CD4-positive, alpha-beta memory T cell (primary cell): ENCODE measurements at places on chromosomes 12 and 14.

- DNase-seq: no peak
- H3K27ac ChIP-seq: no peak overlapping the region
- no peak overlapping the region for H3K4me3 ChIP-seq
- H3K4me1 ChIP-seq: no peaks in the 10 kb centered on the region
These were observed 175.8 kb downstream of the TTC8 start for GRCh38 chr14:89000007-89000942.

DNA sequence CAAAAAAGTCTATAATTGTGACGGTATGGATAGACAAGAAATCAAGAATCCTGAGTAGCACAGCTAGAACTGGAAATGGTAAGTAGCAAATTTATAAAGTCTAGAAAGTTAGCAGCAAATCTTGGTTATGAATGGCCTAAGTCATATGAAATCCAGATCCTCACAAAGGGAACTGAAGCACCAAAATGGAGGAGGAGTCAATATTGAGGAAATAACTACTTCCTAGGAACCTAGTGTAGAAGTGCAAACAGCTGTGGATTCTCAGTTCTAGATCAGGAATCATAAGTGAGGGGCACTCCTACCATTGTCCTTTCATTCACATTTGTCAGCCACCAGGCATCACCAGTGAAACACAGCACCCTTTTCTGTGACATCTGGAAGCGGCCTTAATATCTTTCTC lies 202.2 kb upstream of the DCN start:
- H3K27ac ChIP-seq: no peak overlapping the region
- DNase-seq: no peak
- no peaks in the 10 kb centered on the region for H3K27me3 ChIP-seq

- no peaks in the 10 kb centered on the region for H3K4me1 ChIP-seq
- H3K4me3 ChIP-seq: no peak overlapping the region
- no peak overlapping the region for H3K27ac ChIP-seq
- no peaks in the 10 kb centered on the region for H3K27me3 ChIP-seq
These were observed 8.4 kb downstream of the GPRC5A start for GRCh38 chr12:12899530-12900380.

GRCh38 chr14:25381498-25381897 lies 331.6 kb upstream of the STXBP6 start:
- H3K4me3 ChIP-seq: no peak overlapping the region
- no peaks in the 10 kb centered on the region for H3K27me3 ChIP-seq
- DNase-seq: no peak
- no peaks in the 10 kb centered on the region for H3K4me1 ChIP-seq
- no peaks in the 10 kb centered on the region for H3K36me3 ChIP-seq
- H3K27ac ChIP-seq: no peak overlapping the region

GRCh38 chr14:101813833-101814232 lies 52.3 kb downstream of the PPP2R5C start:
- H3K27ac ChIP-seq: peak overlapping the region; percentile 98
- H3K27me3 ChIP-seq: no peaks in the 10 kb centered on the region
- no peaks in the 10 kb centered on the region for H3K36me3 ChIP-seq
- peaks cover 77% of the 10 kb centered on the region for H3K4me1 ChIP-seq

GRCh38 chr12:89160716-89161123 lies 191.6 kb downstream of the DUSP6 start:
- H3K27me3 ChIP-seq: no peaks in the 10 kb centered on the region
- H3K4me3 ChIP-seq: no peak overlapping the region
- no peaks in the 10 kb centered on the region for H3K36me3 ChIP-seq
- no peak overlapping the region for H3K27ac ChIP-seq

DNA sequence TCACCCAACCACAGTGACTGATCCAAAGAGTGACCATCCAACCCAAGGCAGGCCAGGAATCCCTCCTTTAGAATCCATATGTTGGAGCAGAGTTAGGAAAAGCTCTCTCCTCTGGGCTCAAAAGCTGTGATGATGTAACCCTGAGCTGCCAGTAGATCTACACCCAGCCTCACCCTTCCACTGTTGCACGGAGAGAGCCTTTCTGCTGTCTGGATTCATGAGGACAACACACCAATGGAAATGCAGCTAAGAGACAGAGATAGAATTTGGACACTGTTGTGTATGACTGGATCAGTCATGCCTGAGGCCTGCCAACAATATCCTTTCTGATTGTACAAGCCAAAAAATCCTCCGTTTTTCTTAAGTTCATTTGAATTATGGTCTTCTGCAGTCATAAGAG lies 4.4 kb upstream of the OR6J1 start:
- H3K27me3 ChIP-seq: no peaks in the 10 kb centered on the region
- no peaks in the 10 kb centered on the region for H3K36me3 ChIP-seq
- H3K4me1 ChIP-seq: no peaks in the 10 kb centered on the region
- H3K4me3 ChIP-seq: no peak overlapping the region

DNA sequence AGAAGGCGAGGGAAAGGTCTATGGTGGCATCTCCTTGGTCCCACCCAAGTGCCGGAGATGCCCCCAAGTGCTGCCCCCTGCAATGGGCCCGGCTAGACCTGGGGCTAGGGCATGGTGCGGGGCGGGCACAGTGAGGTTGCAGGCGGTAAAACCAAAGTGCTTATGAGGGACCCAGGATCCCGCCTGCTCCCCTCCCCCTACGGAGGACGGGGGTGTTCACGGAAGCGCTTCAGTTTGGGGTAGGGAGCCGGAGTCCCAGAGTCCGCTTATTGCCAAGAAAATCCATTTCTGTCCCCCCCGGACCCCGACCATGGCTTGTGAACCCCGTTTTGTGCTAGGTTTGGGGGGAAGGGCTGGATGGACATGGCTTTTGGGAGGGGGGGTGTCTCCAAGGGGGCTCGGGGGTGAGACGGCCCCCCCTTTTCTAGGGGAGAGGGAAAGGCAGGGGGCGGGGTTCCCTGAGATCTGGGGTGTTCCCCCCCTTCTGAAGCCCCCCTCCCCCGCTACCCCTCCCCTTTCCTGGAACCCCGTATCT lies 5.4 kb upstream of the GPR84 start:
- no peak overlapping the region for H3K4me3 ChIP-seq
- no peaks in the 10 kb centered on the region for H3K36me3 ChIP-seq
- no peaks in the 10 kb centered on the region for H3K27me3 ChIP-seq

DNA sequence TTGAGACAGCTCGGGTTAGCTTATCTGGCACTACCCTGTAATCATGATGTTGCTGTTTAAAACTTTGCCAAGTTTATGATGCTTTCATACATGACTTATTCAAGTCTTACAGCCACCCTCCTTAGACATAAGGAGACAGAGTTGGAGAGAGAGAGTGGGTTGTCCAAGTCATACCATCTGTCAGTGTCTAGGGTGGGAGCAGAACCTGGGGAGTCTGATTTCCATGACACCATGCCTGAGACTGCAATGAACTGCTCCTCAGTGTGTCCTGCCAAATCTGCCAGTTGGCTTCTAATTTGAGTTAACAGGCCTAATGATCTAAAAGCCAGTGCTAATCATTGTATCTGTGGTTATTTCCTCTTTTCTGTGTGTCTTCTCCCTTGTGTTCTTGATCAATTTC lies 43.7 kb upstream of the PHC1 start:
- no peaks in the 10 kb centered on the region for H3K27me3 ChIP-seq
- H3K36me3 ChIP-seq: no peaks in the 10 kb centered on the region
- H3K27ac ChIP-seq: no peak overlapping the region
- H3K4me1 ChIP-seq: no peaks in the 10 kb centered on the region

- H3K36me3 ChIP-seq: no peaks in the 10 kb centered on the region
- no peak overlapping the region for H3K27ac ChIP-seq
- no peaks in the 10 kb centered on the region for H3K4me1 ChIP-seq
- no peak overlapping the region for H3K4me3 ChIP-seq
- no peak for DNase-seq
These were observed 5.9 kb upstream of the GSC start for GRCh38 chr14:94775871-94776210.

GRCh38 chr14:54727929-54728328 lies 161.0 kb downstream of the SAMD4A start:
- no peaks in the 10 kb centered on the region for H3K27me3 ChIP-seq
- H3K27ac ChIP-seq: no peak overlapping the region
- no peak overlapping the region for H3K4me3 ChIP-seq
- H3K4me1 ChIP-seq: peaks cover 16% of the 10 kb centered on the region
- H3K36me3 ChIP-seq: no peaks in the 10 kb centered on the region

DNA sequence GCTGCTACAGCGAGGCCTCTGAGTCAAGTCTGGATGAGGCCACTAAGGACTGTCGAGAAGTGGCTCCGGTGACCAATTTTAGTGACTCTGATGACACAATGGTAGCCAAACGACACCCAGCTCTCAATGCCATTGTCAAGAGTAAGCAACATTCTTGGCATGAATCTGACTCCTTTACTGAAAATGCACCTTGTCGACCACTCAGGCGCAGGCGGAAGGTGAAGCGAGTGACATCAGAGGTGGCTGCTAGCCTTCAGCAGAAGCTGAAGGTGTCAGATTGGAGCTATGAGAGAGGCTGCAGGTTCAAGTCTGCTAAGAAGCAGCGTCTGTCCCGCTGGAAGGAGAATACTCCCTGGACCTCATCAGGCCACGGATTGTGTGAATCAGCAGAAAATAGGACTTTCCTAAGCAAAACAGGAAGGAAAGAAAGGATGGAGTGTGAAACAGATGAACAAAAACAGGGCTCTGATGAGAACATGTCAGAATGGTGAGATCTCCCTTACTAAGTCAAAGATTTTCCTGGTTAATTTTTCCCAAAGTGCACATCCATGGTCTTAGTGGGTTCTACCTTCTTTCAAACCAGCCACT lies 2.9 kb downstream of the GPATCH2L start:
- H3K27me3 ChIP-seq: no peaks in the 10 kb centered on the region
- no peak for DNase-seq
- no peak overlapping the region for H3K27ac ChIP-seq
- H3K36me3 ChIP-seq: peaks cover 25% of the 10 kb centered on the region
- H3K4me3 ChIP-seq: no peak overlapping the region
- peaks cover 69% of the 10 kb centered on the region for H3K4me1 ChIP-seq

- peaks cover 13% of the 10 kb centered on the region for H3K4me1 ChIP-seq
- no peak overlapping the region for H3K27ac ChIP-seq
- H3K36me3 ChIP-seq: no peaks in the 10 kb centered on the region
- DNase-seq: no peak
- no peak overlapping the region for H3K4me3 ChIP-seq
- no peaks in the 10 kb centered on the region for H3K27me3 ChIP-seq
These were observed 532.5 kb downstream of the VRK1 start for GRCh38 chr14:97329701-97330100.

- no peak overlapping the region for H3K4me3 ChIP-seq
- DNase-seq: no peak
- H3K27ac ChIP-seq: no peak overlapping the region
- H3K27me3 ChIP-seq: no peaks in the 10 kb centered on the region
- no peaks in the 10 kb centered on the region for H3K36me3 ChIP-seq
These were observed 58.7 kb downstream of the ZNF641 start for GRCh38 chr12:48292040-48292439.

DNA sequence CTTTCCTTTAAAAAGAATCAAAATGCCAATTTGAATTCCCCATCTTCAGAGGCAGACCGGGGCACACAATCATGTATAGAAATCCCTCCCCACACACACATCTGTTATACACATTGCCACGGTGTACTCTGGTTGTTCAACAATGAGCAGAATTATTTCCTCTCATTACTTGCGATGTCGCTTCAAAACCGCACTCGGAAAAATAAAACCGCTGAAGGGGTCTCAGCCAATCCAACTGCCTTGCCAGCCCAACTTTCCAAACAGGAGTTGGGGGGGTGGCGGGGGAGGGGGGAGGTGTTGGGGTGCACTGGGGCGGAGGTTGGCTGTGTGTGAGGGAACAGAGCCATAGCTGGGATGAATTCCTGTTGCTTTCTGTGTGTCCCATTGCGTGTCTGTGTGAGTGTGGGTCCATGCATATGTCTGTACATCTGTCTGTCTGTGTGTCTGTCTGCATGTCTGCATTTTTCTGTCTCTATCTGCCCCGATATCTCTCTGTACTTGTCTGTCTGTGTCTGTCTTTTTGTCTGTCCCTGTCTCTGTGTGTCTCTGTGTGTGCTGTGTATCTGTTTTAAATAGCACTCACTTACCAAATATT lies 163.6 kb upstream of the TBX3 start:
- H3K4me3 ChIP-seq: no peak overlapping the region
- no peak for DNase-seq
- no peaks in the 10 kb centered on the region for H3K36me3 ChIP-seq
- no peaks in the 10 kb centered on the region for H3K27me3 ChIP-seq

GRCh38 chr12:67818459-67818903 lies 169.9 kb downstream of the DYRK2 start:
- H3K4me1 ChIP-seq: no peaks in the 10 kb centered on the region
- no peak overlapping the region for H3K27ac ChIP-seq
- H3K27me3 ChIP-seq: no peaks in the 10 kb centered on the region
- H3K4me3 ChIP-seq: no peak overlapping the region

DNA sequence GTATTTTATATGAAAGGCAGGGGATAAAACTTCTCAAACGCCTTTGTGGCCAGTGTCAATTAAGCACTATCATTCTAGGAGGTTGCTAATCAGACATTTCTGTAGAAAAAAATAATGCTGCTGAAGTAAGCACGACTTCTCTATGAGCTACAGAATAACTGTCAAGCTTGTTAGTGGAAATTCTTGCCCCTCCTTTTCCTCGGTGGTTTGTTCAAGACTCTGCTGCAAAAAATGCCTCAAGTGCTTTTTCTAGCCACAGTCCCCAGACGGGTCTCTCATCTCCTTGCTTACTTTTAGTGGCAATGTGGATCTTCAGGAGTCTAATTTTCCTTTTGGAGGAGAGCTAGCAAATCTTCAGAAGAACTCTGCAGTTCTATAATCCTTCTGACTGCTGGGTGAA lies 452.0 kb downstream of the FUT8 start:
- H3K27me3 ChIP-seq: no peaks in the 10 kb centered on the region
- peaks cover 47% of the 10 kb centered on the region for H3K4me1 ChIP-seq
- no peaks in the 10 kb centered on the region for H3K36me3 ChIP-seq
- no peak for DNase-seq
- no peak overlapping the region for H3K4me3 ChIP-seq

GRCh38 chr12:106255493-106255892 lies 7.7 kb upstream of the CKAP4 start:
- H3K4me1 ChIP-seq: no peaks in the 10 kb centered on the region
- H3K4me3 ChIP-seq: no peak overlapping the region
- no peaks in the 10 kb centered on the region for H3K36me3 ChIP-seq
- H3K27me3 ChIP-seq: no peaks in the 10 kb centered on the region
- no peak for DNase-seq
- H3K27ac ChIP-seq: no peak overlapping the region

- H3K36me3 ChIP-seq: no peaks in the 10 kb centered on the region
- no peak for DNase-seq
- no peak overlapping the region for H3K27ac ChIP-seq
- H3K4me3 ChIP-seq: no peak overlapping the region
- no peaks in the 10 kb centered on the region for H3K27me3 ChIP-seq
- H3K4me1 ChIP-seq: no peaks in the 10 kb centered on the region
These were observed 155.5 kb upstream of the MGAT4C start for GRCh38 chr12:86411710-86412109.

- DNase-seq: no peak
- H3K4me1 ChIP-seq: no peaks in the 10 kb centered on the region
- no peak overlapping the region for H3K27ac ChIP-seq
- H3K36me3 ChIP-seq: no peaks in the 10 kb centered on the region
- no peak overlapping the region for H3K4me3 ChIP-seq
- H3K27me3 ChIP-seq: no peaks in the 10 kb centered on the region
These were observed 157.4 kb downstream of the DACT1 start for GRCh38 chr14:58794993-58795762.
